ENCODE measurements at places on chromosomes 11 and 22.

DNA sequence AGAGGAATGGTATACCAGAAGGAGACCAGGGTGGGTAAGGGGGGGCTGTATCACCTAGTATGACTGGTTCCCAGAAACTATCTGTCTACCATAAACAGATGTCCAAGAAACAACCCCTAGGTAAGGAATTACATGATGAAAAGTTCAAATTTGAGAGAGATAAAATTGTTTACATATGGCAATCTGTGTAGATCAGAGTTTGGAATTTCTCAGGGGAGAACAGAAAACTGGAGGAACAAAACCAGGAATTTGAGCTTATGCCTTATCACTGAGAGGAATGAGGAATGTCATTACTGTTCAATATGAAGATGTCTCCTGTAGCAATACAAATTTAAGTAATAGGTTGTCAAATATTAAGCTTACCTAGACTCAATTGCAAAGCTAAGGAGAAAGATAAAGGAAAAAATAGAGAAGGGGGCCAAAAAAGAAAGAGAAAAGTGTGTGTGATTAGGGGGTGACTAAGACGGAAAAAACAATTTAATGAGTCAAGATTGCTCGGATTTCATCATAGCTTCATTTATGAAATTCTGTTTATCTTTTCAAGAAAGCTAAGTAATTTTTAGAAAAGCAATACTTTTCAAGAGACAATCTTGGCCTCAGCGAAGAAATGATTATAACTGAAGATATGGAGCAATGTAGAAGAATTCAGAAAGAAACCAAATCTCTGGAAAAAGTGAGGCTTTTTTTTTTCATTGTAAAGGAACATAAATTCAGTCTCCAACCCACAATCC lies 117.8 kb downstream of the APOL5 start:
- H3K27me3 ChIP-seq = no peaks in the 10 kb centered on the region
- peak; percentile 34 for DNase-seq
- H3K4me3 ChIP-seq = no peak overlapping the region
- peaks cover 11% of the 10 kb centered on the region for H3K4me1 ChIP-seq
- H3K27ac ChIP-seq = no peak overlapping the region

GRCh38 chr11:46339816-46340215 lies 7.4 kb upstream of the DGKZ start:
- no peaks in the 10 kb centered on the region for H3K27me3 ChIP-seq
- H3K4me1 ChIP-seq = peaks cover 84% of the 10 kb centered on the region
- DNase-seq = no peak
- no peak overlapping the region for H3K4me3 ChIP-seq

GRCh38 chr11:86497310-86497709 lies 122.6 kb downstream of the CCDC81 start:
- no peak overlapping the region for H3K4me3 ChIP-seq
- no peaks in the 10 kb centered on the region for H3K27me3 ChIP-seq
- peaks cover 13% of the 10 kb centered on the region for H3K4me1 ChIP-seq
- H3K27ac ChIP-seq = no peak overlapping the region
- H3K36me3 ChIP-seq = peaks cover 15% of the 10 kb centered on the region

- no peak overlapping the region for H3K4me3 ChIP-seq
- H3K4me1 ChIP-seq = peaks cover 90% of the 10 kb centered on the region
- H3K27me3 ChIP-seq = no peaks in the 10 kb centered on the region
Measured at GRCh38 chr11:32420937-32421901, 14.1 kb downstream of the WT1 start.

- H3K27ac ChIP-seq = no peak overlapping the region
- H3K36me3 ChIP-seq = peaks cover 11% of the 10 kb centered on the region
Measured at GRCh38 chr11:105991888-105992287, 30.2 kb downstream of the MSANTD4 start.

DNA sequence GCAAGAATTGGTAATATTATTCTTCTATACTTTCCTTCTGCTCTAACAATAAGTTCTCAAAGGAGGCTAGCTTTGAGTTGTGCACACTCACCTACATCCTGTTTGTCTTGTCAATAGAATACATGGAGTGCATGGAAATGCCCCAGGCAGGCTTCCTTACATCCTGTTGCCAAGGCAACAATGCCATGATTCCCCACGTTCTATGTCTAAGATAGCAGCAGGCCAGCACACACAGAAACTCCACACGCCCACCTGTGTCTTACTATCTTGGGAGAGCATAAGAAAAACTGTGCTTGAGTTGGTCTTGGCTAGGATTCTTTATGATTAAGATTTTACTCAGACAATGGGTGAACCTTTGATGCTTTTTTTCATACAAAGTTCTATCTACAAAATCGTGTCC lies 379.2 kb downstream of the AASDHPPT start:
- H3K27me3 ChIP-seq = no peaks in the 10 kb centered on the region
- H3K4me3 ChIP-seq = no peak overlapping the region
- no peak for DNase-seq
- no peaks in the 10 kb centered on the region for H3K36me3 ChIP-seq
- H3K27ac ChIP-seq = no peak overlapping the region

Measured in common myeloid progenitor, CD34-positive (primary cell).